GM20000 (cell line): ENCODE measurements at places on chromosomes 1 and 21.

- DNase-seq, result no peak
Observed at GRCh38 chr1:93235261-93235660, 54.7 kb downstream of the CCDC18 start.

GRCh38 chr1:172431204-172431603 is 10.7 kb downstream of the C1orf105 start:
- no peak for DNase-seq

- peak; percentile 45 for DNase-seq
Observed at GRCh38 chr1:85577419-85578320, 2.9 kb upstream of the CCN1 start.

- DNase-seq, result no peak
Observed at GRCh38 chr1:172394811-172395210, 25.7 kb upstream of the C1orf105 start.

DNA sequence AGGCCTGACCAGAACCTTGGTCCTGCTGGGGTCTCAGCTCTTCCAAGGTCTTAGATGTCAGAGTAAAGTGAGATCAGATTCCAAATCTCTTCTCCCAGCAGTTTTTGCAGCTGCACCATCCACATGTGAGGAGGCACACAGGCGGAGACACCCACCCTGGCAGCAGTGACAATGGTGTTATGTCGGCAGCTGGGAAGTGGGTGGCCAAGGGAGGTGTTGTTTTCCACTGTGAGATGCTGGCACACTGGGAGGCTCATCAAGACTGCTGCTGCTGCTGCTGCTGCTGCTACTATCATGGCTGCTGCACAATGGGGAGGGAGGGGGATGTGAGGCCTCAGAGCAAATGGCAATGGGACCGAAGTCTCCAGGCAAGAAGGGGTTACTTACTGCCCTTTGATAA is 23.6 kb downstream of the CAMK2N1 start:
- no peak for DNase-seq

GRCh38 chr21:37670883-37671282 is 245.4 kb downstream of the KCNJ6 start:
- no peak for DNase-seq

- peak; percentile 15 for DNase-seq
Observed at GRCh38 chr1:172826096-172826741, 167.3 kb downstream of the FASLG start.

- DNase-seq, result no peak
Observed at GRCh38 chr1:202288177-202288576, 53.6 kb downstream of the UBE2T start.

DNA sequence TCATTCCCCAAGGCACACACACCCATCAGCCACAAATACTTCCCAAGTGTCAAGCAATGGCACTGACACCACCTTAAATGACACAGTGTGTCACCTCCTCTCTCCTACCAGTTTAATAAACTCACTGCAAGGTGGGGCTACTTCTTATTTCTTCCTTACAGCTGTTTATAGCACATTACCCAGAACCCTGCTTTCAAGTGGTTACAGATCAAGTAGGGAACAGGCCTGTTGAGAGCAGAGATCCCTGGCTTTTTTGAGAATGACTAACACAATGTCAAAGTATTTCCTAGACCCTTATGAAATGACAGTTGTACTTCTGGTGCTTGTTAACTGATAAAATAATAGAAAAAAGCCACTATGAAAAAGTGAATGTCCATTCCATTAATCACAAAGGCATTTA is 19.8 kb downstream of the ZBTB17 start:
- DNase-seq, result no peak

DNA sequence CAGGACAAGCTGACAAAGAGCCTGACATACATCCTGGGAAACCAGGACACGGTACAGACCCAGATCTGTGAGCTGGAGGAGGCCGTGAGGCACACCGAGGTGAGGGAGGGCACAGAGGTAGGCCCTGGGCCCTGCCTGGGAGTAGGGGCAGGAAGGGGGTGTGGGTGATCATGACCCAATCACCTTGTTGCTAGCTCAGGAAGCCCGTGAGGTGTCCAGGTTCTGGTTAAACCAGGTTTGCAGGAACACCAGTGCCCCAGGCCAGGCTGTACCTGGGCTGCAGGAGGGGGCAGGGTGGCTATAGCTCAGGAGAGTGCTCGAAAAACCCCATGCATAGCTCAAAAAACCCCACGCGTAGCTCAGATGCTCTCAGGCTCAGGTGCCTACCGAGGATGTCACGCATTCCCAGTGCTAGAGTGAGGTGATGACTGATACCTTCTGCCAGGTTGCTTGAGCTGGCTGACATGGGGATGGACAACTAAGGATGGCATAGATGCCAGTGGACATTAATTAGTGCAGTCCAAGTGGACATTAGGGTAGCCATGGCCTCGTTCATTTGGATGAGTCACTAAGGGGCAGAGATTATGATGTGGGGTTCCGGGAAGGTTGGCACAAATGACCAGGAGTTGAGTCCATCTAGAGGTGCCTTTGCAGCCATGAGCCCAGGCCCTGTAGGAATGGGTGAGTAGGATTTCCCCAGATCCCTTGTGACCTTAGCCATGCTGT is 3.7 kb downstream of the TRIM46 start:
- peak; percentile 40 for DNase-seq

- DNase-seq, result no peak
Observed at GRCh38 chr21:36512971-36513370, 33.0 kb upstream of the CLDN14 start.

DNA sequence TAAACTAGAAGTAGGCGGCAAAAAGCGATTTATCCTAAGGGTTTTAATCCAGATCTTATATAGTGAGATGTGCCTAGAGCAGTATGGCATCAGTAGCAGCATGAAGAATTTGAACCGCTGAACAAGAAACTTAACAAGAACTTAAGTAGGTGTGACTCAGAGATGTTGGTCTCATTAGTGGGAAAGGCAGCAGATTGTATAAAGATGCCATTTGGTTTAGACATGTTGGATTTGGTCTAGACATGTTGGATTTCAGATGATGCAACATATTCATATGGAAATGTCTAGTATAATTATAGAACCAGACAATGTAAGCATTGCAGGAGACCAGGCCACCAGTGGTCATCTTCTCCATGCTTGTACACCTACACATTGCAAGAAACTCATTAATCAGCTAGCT is 42.1 kb upstream of the ZP4 start:
- no peak for DNase-seq

- DNase-seq, result no peak
Observed at GRCh38 chr21:42711667-42712066, 58.2 kb downstream of the PDE9A start.

GRCh38 chr1:65114322-65114721 is 33.7 kb upstream of the AK4 start:
- no peak for DNase-seq

DNA sequence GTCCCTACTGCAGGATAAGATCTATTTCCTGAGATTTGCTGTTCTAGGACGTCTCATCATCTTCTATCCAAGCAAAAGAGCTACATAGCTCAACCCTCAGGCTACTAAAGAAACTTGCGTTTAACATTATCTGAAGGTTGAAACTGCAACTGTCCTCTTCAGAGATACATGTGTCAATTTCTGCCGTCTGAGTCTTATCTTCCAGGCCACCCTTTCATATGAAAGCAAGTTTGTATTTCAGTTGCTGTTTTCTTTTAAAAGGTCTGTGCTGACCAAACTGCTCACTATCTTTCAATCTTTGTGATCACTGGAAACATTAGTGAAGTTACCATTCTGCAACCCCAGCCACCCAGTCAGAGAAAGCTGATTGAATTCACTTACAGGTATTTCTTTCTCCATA is 108.6 kb upstream of the RAB3GAP2 start:
- no peak for DNase-seq

- DNase-seq, result no peak
Observed at GRCh38 chr1:169858467-169858866, 35.2 kb downstream of the SCYL3 start.

DNA sequence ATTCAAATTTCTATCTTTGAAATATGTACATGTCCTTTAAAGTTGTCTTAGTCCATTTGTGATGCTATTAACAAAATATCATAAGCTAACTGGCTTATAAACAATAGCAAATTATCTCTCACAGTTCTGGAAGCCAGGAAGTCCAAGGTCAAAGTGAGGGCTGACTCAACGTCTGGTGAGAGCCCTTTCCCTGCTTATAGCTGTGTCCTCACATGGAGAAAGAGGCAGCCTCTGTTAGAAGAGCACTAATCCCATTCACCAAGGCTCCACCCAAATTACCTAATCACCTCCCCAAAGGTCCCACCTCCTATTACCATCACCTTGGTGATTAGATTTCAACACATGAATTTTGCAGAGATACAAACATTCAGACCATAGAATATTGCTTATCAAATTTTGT is 450.1 kb upstream of the BEND5 start:
- DNase-seq, result no peak

- DNase-seq, result peak; percentile 68
Observed at GRCh38 chr1:44784094-44785028, 3.6 kb downstream of the BEST4 start.

DNA sequence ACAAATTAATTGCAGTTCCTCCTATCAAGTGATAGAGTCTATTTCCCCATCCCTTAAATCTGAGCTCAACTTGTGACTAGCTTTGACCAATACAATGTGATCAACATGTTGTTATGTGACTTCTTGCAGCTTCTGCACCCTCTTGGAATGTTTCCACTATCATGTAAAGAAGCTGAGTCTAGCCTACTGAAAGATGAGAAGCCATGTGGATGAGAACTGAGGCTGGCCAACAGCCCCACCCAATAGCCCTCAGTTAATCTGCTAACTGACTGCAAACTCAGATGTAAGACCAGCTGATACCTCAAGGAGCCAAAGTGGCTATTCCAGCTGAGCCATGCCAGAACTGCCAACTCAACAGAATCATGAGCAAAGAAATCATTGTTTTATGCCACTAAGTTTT is 44.0 kb downstream of the LYST start:
- DNase-seq, result no peak

DNA sequence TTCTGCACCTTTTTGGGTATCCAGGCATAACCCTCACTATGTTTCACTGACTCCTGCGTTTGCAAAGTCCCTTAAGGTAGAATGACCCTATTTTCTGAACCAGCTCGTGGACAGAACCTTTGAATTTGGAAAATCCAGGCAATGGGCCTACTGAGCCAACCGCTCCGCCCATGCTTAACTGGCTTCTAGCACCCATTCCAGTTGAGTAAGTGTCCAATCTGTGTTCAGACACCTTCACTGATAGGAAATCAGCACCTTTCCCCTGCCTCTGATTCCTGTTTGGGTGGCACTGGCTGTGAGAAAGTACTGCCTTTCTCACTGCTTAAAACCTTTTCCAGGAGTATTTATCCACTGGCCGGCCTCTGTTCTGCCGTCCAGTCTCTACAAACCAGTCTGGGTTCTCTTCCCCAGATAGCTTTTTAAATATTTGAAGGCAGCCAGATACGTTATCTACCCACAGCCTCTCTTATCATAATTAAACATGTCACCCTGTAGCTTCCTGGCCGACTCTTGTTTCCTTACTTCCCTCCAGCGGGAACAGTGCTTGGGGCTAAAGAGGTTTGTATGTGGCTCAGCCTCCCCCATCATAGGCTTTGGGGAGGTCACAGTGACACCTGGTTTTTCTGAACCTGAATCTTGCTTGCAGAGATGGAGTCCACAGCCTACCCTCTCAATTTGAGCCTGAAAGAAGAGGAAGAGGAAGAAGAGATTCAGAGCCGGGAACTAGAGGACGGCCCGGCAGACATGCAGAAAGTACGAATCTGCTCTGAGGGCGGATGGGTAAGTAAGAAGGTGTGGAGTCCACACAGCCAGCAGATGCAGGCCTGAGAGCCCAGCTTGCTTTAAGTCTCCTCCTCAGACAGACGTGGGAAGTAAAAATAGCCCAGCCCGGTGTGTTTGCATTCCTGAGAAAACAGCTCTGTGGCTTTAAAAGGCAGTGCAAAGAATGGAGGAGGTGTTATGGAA is 1.3 kb downstream of the POGK start:
- no peak for DNase-seq

GRCh38 chr1:61645476-61645875 is 79.5 kb downstream of the TM2D1 start:
- no peak for DNase-seq

DNA sequence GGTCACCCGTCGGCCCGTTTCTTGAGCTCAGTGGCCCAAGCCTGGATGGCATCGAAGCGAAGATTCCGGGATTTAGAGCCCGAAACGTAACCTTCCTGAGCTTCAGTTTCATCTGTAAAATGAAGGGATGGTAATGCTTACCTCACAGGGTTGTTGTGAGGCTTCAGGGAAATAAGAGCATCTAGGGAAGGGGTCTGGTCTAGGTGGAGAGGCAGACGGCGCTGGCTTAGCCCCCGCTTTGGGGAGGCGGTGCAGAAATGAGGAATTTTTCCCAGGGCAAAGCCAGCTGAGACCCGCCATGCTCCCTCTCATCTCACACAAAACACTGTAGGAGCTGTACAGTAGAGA is 717 bp upstream of the MYCL start:
- DNase-seq, result no peak

DNA sequence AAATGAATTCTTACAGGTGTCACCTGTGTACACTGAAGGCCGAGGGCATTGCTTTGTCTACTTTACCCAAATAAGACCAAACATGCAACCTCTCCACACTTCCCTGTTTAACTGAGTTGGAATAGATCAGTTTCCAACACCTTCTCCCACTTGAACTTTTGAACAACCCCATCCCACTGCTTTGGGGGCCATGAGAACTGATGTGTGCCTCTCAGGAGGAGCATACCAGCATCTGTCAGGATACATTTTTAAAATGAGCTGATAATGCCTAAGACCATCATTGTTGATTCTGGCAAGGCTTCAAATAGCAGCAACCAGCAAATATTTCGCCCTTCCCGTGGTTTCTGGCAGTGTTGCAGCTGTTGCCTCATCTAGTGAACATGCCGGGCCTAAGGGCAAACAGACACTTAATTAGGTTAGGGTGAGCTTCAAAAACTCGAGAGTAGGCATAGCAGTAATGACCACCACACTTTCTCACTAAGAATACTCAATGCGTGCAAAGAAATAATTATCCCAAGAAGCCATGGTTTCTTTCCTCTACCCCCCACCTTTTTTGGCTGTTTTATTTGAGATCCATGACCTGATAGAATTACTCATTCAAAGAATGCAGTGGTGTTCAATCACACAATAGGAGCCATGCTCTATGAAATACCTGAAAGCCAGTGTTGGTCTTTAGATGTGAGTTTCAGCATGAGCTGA is 63.7 kb downstream of the MAP10 start:
- DNase-seq, result no peak

DNA sequence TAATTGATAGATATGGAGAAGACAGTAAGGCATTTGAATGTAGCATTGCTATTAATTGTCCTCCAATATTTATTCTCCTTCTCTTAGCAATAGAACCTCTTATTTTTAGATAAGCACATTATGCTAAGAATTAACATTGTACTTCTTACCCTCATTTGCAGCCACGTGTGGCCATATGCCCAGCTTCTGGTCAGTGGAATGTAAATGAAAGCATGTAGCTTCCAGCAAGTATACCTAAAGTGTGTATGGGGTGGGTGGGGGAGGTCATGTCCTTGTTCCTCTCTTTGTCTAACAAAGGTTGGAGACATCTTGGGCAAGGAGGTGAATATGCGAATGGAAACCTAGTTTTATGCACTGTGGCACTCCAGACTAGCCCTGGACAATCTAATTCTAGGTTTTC is 133.6 kb upstream of the HMCN1 start:
- DNase-seq, result no peak

GRCh38 chr1:116078699-116079223 is 32.4 kb upstream of the MAB21L3 start:
- DNase-seq, result no peak

- peak; percentile 20 for DNase-seq
Observed at GRCh38 chr1:114702737-114703136, 7.4 kb upstream of the AMPD1 start.

GRCh38 chr1:56726706-56727105 is 81.6 kb downstream of the PRKAA2 start:
- no peak for DNase-seq
